ENCODE measurements at places on chromosomes 3 and 15.
A peak's percentile ranks its signal among the peaks of the same experiment; 100 is the strongest.

- DNase-seq: no peak
Observed at GRCh38 chr3:57080171-57080570, 19.7 kb downstream of the SPATA12 start.

- DNase-seq: no peak
Observed at GRCh38 chr3:156782921-156783320, 43.2 kb upstream of the LEKR1 start.

DNA sequence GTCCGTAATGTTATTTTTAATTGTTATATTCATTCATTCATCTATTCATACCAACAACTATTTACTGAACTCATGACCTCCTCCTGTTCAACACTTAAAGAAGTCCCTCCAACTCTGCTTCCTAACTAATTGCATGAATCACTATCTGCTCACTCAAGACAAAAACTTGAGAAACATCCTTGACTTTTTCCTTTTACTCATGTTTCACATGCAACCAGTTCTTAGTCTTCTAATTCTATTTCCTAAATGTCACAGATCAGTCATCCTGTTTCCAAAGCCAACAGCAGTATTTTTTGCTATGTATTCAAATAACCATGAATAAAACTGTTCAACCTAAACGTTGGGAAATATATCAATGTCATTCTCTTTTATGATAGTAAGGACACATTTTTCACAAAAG, 124.6 kb upstream of the GBE1 start:
- no peak for DNase-seq

DNA sequence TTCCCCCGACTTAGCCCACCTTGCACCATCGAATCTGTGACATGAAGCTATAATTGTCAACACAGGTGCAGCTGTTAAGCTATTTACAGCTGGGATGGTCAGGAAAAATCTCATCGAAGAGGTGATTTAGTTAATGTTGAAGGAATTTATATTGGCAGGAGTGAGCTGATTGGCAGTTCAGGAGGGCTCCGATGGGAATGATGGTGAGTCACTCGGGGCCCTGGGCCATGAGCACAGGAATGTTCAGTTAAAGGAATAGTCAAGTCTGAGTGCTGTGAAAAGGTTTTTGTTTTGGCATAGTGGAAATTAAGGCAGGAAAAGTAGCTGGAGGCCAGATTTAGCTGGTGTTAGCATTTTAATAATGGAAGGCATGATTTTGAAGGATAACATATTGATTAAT, 95.7 kb downstream of the OXSM start:
- no peak for DNase-seq

- peak; percentile 15 for DNase-seq
Observed at GRCh38 chr3:48555949-48556795, 431 bp downstream of the PFKFB4 start.

DNA sequence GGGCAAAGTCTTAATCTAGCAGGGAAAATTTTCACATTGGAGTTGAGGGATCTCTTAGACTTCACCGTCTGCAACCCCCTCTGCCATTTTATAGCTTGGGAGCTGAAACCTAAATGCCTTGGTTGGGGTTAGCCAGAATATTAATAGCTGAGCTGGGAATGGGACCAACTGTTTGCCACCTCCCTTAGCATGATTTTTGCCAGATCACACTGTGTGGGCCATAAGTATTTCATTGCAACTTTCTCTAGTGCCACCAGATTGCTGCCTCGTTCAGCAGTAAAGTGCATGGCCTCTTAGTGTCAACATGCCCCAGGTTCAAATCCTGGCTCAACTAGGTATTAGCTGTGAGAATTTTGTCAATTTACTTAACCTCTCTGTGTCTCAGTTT, 55.9 kb upstream of the ABHD17C start:
- no peak for DNase-seq

DNA sequence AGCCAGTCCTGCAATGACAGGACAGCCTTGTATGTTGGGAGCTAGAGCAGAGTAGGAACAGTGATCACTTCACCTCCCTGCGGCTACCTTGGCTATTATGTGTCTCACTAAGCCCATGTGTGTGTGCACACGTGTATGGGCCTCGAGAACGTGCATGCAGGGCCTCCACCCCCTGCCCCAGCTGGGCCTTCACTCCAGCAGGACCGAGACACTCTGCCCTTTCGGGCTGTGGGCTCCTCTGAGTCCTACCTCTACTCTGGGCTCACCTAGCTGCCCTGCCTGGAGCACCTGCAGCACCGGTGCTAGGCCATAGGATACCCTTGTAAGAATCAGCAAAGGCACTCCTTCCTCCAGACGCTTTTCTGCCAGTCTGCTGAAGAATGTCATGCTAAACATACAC, 77.5 kb downstream of the LINGO1 start:
- DNase-seq: no peak
